ENCODE measurements at places on chromosomes 12 and 14.

- no peak for DNase-seq
These were observed 183.2 kb downstream of the GRIP1 start for GRCh38 chr12:66495709-66496108.

GRCh38 chr12:122227341-122227740 lies 1.5 kb upstream of the DIABLO start:
- peak; percentile 84 for DNase-seq

DNA sequence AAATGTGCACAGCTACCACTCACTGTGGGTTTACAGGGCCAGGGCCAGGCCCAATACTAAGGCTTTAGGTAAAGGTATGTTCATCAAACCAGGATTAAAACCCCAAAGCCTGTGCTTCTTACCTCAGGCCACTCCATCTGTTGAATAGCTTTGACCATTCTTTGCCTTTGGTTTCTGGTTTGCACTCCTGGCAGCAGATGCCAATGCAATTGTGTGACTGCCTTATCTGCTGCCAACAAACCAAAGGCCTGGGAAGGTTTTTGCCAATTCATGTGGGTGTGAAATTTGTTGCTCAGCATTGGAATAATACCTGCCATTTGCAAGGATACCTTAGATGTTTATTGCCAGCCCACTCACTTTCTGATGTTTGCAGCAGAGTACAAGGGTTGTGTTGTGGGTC lies 221.6 kb downstream of the C12orf75 start:
- no peak for DNase-seq

DNA sequence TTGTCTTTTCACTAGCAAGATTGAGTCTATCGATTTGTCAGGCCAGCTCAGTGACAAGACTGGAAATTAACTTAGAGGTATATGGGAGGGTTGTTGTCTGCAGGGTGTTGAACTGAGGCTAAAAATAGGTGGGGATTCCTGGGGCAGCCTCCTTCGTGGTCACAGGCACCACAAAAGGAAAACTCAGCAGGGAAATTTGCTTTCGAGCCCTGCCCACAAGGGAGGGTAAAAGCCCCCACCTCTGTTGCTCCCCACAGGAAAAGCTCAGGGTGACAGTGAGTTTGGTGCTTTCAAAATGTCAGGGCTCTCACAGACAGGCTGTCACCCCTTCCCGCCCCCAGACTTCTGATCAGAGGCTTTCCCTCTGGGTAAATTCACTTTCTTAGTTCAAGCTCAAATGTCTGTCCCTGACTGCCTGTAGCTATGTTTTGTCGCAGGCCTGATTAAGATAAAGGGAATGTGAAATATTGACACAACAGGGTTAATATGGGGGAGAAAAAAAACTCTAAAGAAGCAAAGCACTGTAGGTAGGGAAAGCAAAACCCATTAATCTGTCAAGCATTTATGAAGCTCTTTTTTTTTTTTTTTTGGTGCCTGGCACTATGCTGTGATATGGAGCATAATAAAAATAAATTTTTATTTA lies 11.7 kb upstream of the NFKBIA start:
- DNase-seq: peak; percentile 57

DNA sequence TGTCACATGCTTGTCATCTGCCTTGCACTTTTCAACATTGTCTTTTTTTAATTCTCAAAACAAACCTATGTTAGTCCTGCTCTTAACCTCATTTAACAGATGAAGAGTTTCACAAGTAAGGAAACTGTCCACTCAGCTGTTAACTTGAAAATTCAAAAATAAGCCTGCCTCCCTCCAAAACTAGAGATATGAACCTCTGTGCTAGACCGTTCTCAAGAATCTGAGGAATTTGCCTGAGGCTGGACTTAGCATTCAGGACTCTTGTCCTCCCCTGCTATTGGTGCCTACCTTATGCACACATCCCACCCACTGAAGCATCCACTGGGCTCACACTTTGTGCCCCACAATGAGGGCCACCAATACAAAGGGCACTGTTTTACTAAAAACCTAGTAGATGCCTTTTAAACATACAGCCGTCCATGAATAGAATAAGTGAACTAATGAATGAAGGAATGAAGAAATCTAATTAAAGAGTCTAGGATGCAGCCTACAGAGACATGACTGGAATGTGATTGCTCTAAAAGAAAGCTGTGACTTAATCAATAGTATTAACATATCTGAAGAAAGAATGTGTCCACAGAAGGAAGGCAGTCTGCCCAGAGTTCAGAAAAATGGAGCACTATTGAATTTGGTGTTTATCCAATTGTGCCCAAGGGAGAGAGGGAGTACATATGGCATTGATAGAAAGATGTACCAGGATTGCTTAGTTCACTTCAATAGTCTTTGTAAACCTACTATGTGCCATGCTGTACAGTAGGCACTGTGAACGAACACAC lies 238.5 kb downstream of the SPTSSA start:
- DNase-seq: no peak

- DNase-seq: no peak
These were observed 1.2 kb downstream of the CCDC92 start for GRCh38 chr12:123971449-123971769.

DNA sequence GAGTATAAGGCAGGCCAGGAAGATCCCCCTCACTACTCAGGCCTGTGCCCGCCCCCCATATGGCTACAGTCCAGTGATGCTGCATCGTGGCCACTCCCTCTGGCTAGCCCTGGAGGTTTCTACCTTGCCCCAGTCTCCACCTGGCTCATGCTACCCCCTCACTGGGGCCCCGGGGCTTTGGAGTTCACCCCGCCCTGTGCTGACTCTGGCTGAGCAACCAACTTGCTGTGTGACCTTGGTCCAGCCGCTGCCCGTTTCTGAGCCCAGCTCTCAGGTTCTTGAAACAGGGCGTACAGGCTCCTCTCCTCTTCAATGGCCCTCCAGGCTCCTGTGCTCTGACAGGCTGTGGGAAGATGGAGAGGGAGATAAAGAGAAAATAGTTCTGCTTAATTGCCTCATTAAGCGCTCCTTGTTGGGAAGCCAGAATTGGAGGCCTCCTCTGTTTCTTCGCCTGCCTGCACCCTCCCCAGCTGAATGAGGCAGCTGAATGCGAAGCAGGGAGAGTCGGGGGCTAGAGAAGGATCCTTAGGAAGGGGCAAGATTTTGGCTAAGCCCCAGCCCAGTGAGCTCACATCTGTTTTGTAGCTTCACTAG lies 138.2 kb upstream of the NCOR2 start:
- DNase-seq: no peak

GRCh38 chr12:61798778-61799177 lies 461.4 kb upstream of the USP15 start:
- no peak for DNase-seq

DNA sequence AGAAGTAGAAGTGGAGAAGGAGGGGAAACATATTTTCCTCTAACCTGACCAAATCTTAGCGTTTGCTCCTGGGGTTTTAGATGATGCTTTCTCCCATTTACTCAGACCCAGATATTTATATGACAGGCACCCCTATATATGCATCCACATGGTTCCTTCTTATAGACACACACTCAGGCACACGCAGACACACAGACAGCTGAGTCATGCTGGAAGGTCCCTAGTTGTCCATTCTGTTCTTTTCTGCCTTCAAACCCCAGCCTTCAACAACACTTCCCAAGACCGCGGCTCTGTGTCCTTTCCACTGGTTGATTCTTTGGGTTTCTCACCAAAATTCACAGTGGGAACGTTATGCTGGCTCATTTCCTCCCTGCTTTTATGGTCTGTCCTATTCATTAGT lies 52.1 kb downstream of the HSPB8 start:
- DNase-seq: no peak

GRCh38 chr12:20127413-20127812 lies 240.9 kb upstream of the PDE3A start:
- DNase-seq: no peak

- DNase-seq: no peak
These were observed 93.7 kb downstream of the SAMD4A start for GRCh38 chr14:54660604-54661111.

- DNase-seq: no peak
These were observed 22.0 kb upstream of the BCL2L14 start for GRCh38 chr12:12048714-12049113.

GRCh38 chr12:42793166-42793565 lies 203.6 kb upstream of the PRICKLE1 start:
- DNase-seq: no peak

DNA sequence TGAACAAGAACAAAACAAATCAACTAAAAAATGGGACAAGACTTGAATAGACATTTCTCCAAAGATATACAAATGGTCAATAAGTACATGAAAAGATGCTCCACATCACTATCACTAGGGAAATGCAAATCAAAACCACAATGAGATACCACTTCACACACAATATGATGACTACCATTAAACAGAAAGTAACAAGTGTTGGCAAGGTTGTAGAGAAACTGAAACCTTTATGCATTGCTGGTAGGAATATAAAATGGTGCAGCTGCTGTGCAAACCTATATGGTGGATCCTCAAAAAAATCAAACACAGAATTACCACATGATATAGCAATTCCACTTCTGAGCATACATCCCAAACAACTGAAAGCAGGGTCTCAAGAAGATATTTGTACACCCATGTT lies 5.2 kb downstream of the SMAGP start:
- peak; percentile 70 for DNase-seq

DNA sequence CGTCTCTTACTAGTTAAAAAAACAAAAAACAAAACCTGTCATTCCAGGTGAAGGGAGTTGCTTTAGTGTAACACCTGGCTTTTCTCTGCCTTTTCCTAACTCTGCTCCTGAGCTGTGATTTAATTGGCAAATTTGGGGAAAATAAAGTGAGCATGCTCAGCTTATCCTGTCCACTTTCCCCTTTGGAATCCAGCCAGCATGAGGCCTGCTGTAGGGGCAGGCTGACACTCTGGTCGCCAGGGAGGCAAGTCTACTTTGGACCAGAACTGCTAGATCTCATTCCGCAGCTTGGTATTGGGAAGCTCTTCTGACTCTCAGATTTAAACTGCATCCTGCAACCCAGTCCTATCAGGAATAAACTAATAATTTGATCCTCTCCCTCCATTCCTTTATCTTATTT lies 30.1 kb downstream of the CDKN1B start:
- DNase-seq: no peak

DNA sequence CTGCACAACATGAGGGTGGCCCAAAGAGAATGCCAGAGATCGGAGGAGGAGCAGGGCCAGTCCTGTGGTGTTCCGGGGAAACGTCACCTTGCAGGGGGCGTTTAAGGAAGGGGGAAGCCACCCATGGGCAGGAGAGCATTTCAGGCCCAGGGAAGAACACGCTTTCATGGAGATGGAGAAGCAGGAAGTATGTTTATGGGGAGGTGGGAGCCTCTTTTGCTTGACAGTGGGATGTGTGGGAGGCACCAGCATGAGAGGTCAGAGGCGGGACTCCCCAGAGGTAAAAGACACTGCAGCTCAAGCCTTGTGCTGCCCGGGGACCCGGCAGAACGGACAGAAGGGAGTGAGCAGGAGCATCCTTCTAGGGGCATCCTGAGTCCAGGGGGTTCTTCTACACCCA lies 1.3 kb upstream of the LRTM2 start:
- DNase-seq: no peak

- no peak for DNase-seq
These were observed 194.4 kb downstream of the DAD1 start for GRCh38 chr14:22394616-22395015.
